ENCODE measurements at places on chromosomes 4 and X.
A peak's percentile ranks its signal among the peaks of the same experiment; 100 is the strongest.

- DNase-seq, result no peak
Observed at GRCh38 chr4:15668566-15669435, 12.8 kb upstream of the FAM200B start.

GRCh38 chr4:76590798-76591281 lies 155.8 kb downstream of the SHROOM3 start:
- no peak for DNase-seq

DNA sequence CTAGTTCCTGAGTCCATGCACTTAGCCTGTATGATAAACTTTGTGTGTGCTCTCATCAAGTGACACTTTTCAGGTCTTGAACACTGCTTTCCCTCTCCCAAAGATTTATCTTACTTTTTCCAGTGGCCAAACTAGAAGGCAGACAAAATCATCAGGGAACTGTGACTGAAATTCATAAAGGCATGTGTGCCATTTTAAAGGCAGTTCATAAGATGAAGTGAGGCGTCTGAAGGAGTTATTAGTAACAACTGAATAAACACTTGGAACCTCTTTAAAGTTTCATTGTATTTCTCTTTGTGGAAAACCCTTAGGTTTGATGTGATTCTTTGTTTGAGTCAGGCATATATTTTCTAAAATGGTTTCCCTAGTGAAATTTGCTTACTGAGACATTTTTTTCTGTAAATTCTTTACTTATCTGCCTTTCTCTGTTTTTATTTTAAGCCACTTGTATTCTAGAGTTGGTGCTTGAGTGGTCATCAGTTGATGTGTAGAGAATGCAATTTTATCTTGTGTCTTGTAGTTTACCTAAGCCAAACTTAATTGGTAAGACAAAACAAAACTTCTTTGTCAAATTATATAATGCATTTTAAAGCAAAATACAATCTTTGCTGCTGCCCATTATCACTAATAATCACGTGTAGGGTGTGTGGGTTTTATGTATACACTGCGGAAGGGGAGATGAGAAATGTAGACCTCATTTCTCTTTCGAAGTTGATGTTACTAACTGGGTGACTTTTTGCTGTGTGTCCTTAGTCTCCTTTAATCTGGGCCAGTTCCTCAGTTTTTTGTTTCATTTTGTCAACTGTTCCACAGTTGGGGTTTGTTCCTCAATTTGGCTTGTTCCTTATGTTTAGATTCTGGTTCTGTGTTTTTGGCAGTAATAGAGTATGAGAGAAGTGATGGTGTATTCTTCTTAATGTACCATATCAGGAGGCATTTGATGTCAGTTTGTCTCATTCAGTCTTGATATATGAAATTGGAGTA lies 56.8 kb downstream of the RBPJ start:
- peak; percentile 47 for DNase-seq

DNA sequence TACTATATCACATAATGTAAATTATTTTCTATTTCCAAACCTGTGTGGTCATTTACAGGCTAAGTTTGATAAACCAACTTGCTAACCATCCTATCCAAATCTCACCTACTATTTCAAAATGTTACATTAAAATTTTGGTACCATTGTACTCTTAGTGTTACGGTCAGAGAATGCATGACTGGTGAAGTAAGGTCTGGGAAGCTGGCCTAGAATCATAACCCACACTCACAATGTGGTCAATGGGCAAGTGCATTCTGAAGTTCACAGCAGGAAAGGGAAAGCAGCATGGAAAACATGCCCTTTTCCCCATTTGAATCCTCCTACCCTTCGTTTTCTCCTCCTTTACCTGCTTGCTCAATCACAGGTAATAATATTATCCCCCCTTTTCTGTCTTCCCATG lies 54.4 kb downstream of the PPP3CA start:
- DNase-seq, result no peak

GRCh38 chr4:8831221-8832112 lies 40.2 kb downstream of the HMX1 start:
- no peak for DNase-seq

- DNase-seq, result no peak
Observed at GRCh38 chr4:126465341-126465740, 1150.6 kb downstream of the FAT4 start.

GRCh38 chr4:54157606-54158005 lies 57.6 kb downstream of the GSX2 start:
- no peak for DNase-seq

GRCh38 chr4:6916069-6916586 lies 6.5 kb downstream of the TBC1D14 start:
- no peak for DNase-seq

DNA sequence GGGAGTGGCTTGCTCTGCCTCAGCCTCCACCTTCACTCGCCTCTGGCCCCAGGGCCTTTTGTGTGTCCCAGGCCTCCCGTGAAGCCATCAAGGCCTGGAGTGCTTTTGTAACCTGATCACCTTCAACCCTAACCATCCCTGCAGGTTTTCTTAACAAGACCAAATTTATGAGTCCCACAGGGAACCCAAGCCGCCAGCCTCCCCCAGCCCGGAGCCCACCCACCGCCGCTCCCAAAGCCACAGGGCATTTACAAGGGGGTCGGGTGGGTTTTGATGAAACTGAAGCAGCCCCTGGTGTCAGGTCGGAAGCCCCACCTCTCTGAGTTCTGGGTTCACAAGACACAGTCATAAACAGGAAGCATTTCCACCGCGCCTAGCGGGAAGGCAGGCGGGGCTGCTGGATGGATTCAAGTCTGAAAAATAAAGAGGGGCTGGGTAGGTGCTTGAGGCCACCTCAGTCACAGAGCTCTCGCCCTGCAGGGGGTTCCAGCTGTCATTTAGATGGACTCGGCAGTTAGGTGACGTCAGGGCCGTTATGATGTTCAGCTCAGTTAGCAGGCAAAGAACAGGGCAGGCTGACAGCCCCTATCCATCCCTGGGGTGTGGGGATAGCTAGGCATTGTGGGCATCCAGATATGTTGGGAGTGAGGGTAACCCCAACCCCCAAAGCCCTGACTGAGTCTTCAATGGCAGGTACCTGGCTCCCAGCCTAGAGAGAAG lies 128.5 kb downstream of the BCOR start:
- no peak for DNase-seq

GRCh38 chr4:4719436-4719835 lies 140.0 kb upstream of the MSX1 start:
- DNase-seq, result no peak

GRCh38 chr4:77697860-77698590 lies 92.4 kb downstream of the CXCL13 start:
- no peak for DNase-seq

GRCh38 chr4:110622841-110623717 lies at the start of gene PITX2:
TSS of gene PITX2 (minus strand) at chr4:110623077. CDS start at chr4:110622460, 617 bp downstream.
- no peak for DNase-seq

GRCh38 chrX:17065100-17065499 lies 118.6 kb downstream of the REPS2 start:
- no peak for DNase-seq

DNA sequence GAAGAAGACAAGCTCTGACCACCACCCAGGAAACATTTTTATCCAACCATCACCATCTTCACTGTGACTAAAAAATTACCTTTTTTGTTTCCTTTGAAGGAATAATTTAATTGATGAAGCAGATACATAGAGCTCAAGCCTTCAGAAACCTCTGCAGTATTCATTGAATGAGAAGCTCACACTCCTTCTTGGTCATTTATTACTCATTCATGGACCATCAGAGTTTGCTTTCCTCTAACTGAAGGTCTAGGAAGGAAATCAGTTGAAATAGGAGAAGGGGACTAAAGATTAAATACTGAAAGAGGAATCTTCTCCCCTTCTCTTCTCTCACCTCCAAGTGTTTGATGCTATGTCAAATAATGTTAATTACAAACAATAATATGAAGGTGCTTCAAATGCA lies 290.6 kb upstream of the KLF3 start:
- no peak for DNase-seq

DNA sequence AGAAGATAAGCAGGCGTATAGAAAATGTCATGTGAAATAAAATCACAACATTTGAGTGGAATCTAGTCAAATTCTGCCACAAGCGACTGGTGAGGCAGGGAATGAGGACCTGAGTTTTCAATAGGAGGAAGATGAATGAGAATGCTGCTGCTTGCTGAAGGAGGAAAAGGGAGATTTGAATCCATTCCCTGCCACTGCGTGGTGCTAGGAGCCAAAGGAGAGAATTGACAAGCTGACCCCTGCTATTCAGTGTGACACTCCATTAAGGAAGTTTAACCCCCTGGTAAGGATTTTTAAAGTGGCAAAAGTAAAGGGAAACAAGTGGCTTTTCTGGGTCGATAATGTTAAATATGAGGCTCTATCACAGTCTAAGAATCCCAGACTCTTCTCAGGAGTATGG lies 314.0 kb downstream of the NAF1 start:
- no peak for DNase-seq

GRCh38 chrX:150084496-150085229 lies 146.4 kb upstream of the EOLA2 start:
- DNase-seq, result no peak

- DNase-seq, result no peak
Observed at GRCh38 chr4:146098978-146099377, 76.5 kb upstream of the LSM6 start.

DNA sequence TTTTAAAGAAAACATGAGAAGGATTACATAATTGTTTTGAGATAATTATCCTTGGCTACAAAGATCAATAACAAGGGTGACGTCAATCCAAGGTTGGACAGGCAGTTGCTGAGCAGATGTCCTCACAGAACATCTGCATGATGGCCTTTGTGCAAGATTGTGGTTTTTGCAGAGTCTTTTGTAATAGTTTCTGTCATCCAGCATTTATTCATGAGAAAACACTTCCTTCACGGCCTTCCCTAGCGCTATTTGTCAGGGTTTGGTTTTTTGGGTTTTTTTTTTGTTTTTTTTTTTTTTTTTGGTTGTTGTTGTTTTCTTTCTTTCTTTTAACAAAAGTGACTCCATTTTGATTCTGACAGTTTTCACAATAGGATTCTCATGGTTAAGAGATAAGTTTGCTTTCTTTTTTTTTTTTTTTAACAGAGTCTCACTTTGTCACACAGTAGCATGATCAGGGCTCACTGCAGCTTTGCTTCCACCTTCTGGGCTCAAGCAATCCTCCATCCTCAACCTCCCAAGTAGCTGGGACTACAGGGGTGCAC lies 31.5 kb upstream of the ELF2 start:
- DNase-seq, result peak; percentile 94

DNA sequence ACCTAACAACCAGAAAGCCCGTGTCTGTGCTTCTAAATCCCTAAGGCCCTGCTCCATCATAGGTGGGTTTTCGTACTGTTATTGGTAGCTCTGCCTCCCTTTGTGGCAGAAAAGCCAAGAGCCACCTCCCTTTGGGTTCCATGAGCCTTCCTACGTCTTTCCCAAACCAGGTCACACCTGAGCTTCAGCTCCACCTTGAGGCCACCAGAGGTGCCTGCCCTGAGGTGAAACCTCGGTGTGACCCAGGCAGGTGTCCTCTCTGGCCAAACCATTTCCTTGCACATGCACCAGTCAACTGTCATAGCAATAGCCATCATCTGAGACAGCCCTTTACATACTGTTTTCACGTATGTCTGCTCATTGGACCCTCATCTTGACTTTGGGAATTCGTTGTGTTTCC lies 188.0 kb upstream of the RBPJ start:
- no peak for DNase-seq

- DNase-seq, result no peak
Observed at GRCh38 chrX:54798137-54798536, at the start of gene ITIH6. TSS of gene ITIH6 (minus strand) at chrX:54798255. CDS start at chrX:54798210, 45 bp downstream.

- peak; percentile 24 for DNase-seq
Observed at GRCh38 chrX:46687619-46688018, 71.3 kb downstream of the SLC9A7 start.

- no peak for DNase-seq
Observed at GRCh38 chrX:107506596-107507031, 57.2 kb downstream of the FRMPD3 start.

- DNase-seq, result no peak
Observed at GRCh38 chr4:37717576-37717975, 31.4 kb upstream of the RELL1 start.

GRCh38 chr4:151389311-151389710 lies 19.7 kb upstream of the FHIP1A start:
- DNase-seq, result no peak

- DNase-seq, result no peak
Observed at GRCh38 chrX:110920991-110921390, 125.4 kb upstream of the CHRDL1 start.
